Suppressor macrophage (primary cell): ENCODE measurements at places on chromosomes 7 and 10.

GRCh38 chr7:122651451-122651850 lies 47.5 kb downstream of the RNF133 start:
- no peak for DNase-seq

- peak; percentile 11 for DNase-seq
These were observed 36.6 kb upstream of the LRRC18 start for GRCh38 chr10:48976196-48976595.

DNA sequence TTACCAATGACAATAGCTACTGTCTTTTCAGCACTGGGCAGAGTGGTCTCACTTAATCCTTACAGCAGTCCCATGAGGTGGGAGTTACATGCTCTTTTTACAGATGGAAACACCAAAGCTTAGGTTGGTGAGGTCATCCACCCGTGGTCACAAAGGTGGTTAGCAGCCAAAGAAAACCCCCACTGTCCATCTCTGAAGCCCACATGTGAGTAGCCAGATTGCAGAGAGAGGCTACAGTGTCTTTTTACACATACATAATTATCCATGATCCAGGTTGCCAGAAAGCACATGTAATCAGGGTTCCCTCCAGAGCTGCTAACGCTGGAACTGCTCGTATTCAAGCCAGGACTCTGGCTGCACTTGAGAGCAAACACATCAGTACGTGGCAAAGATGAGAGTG lies 24.6 kb upstream of the ANKRD2 start:
- DNase-seq: no peak

DNA sequence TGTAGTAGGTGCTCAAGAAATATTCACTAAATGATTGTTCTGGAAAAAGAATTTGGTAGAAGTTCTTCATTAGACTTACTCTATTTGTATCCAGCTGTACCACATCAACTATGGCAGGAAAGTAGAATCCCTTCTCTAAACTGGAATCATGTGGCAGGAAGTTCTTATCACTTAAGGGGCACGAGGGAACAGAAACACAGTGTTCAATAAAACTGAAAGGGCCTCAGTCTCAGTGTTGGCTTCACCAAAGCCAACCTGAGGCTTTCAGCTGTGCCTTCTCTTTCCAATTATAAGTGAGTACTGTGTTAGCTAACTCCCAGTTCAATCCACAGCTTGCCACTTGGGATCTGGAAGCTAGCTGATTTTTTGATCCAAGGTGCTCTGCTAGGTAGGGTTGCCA lies 257.6 kb upstream of the LRGUK start:
- DNase-seq: no peak

- peak; percentile 65 for DNase-seq
These were observed 110.4 kb downstream of the CUX1 start for GRCh38 chr7:101927802-101928201.

- no peak for DNase-seq
These were observed 105.3 kb downstream of the PPP1R3A start for GRCh38 chr7:113813471-113813870.

DNA sequence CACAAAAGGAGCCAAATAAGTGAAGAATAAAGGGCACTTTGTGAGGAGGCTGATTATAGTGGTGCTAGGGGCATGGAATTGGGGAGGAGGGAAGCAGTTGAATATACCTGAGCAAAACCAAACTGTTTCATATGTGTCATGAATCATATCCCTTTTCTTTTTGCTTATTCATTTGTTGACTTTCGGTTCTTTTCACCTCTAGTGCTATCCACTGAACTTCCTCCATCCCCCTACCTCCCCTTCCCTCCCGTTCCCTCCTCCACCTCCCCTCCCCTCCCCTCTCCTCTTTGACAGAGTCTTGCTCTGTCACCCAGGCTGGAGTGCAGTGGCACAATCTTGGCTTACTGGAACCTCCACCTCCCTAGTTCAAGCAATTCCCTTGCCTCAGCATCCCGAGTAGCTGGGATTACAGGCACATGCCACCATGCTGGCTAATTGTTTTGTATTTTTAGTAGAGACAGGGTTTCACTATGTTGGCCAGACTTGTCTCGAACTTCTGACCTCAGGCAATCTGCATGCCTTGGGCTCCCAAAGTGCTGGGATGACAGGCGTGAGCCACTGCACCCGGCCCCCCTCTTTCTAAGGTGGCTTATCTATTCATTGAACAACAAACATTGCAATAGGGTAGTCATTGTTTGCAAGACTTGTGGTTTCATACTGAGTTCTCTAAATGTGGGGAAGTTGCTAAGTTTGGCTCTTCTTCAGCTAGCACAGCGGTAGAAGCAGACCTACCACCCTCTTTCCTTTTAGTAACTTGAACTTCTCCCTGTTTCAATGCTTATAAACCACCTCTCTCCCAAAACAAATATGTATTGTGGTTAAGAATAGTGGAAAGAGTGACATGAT lies 150.4 kb upstream of the PRPS1L1 start:
- peak; percentile 87 for DNase-seq

DNA sequence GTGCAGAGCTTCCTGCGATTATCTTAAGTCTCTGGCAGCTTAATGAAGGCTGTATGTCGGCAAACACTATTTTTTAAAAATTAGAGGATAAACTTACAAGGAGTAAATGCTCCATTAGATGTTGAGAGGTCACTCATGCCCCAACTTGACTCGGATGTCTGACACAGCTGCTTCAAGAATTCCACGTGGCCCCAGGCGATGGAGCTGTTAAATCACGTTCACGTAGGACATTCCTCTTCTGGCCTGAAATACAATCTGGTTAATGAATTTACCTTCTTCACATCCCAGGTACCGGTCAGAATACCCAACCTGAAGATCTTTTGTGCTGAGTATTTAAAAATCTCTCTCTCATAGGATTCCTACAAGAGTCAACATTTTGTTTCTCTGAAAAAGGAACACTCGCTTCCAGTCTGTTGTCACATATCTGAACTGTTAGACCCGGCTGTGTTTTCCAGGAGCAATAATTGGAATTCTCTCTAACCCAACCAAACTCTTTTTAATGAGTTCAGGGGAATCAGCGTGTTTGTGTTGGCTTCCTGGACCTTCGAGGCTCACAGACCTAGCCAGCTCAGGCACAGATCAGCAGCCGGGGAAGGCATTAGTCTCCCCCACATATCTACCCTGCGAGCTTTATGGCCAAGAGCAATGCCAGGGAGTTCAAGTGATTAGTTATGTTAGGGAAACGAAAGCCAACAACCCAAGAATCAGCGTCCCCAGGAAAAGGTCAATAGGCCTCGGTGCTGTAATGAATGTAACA lies 284.9 kb downstream of the FGFR2 start:
- no peak for DNase-seq

DNA sequence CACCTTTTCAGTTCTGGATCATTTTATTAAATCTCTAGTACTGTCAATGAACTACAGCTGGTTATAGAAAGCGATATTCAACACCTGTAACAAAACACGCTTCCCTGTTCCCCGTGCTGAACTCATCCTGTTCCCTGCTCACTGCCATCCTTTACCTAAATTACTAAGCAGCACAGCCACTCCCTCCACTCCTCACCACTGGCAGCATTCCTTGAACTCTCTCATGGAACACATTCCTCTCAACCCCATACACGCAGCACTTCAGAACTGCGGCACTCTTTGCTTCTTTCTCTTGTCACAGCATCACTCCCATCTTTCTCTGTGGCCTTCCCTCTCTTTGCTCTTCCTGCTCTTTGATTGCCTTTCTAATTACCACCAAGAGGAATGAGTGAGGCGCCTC lies 27.4 kb downstream of the RELN start:
- DNase-seq: no peak

- DNase-seq: no peak
These were observed 79.3 kb upstream of the IL6 start for GRCh38 chr7:22647451-22648257.

GRCh38 chr10:51384971-51385370 lies 310.7 kb downstream of the PRKG1 start:
- no peak for DNase-seq

DNA sequence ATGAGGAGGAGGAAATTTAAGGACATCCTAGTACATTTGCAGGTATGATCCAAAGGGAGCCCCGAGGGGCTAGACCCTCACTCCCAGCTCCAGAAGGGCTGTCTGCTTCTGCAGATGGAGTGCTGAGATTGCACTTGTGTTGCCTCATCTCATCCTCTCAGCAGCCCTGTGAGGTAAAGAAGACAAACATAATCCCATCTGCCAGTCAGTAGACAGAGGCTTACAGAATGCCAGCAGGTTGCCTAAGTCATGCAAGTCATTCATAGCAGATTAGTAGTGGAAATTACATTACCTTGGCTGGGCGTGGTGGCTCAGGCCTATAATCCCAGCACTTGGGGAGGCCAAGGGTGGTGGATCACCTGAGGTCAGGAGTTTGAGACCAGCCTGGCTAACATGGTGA lies 45.4 kb downstream of the BLVRA start:
- DNase-seq: no peak

GRCh38 chr10:112774210-112774609 lies 175.8 kb upstream of the TCF7L2 start:
- DNase-seq: no peak

GRCh38 chr10:86047588-86047987 lies 319.0 kb downstream of the GRID1 start:
- no peak for DNase-seq

- no peak for DNase-seq
These were observed 12.0 kb downstream of the CLCN1 start for GRCh38 chr7:143327903-143328302.

GRCh38 chr10:24958091-24958720 lies 5.8 kb upstream of the PRTFDC1 start:
- DNase-seq: peak; percentile 48

- DNase-seq: no peak
These were observed 176.6 kb downstream of the CTNNA3 start for GRCh38 chr10:67519434-67519833.

DNA sequence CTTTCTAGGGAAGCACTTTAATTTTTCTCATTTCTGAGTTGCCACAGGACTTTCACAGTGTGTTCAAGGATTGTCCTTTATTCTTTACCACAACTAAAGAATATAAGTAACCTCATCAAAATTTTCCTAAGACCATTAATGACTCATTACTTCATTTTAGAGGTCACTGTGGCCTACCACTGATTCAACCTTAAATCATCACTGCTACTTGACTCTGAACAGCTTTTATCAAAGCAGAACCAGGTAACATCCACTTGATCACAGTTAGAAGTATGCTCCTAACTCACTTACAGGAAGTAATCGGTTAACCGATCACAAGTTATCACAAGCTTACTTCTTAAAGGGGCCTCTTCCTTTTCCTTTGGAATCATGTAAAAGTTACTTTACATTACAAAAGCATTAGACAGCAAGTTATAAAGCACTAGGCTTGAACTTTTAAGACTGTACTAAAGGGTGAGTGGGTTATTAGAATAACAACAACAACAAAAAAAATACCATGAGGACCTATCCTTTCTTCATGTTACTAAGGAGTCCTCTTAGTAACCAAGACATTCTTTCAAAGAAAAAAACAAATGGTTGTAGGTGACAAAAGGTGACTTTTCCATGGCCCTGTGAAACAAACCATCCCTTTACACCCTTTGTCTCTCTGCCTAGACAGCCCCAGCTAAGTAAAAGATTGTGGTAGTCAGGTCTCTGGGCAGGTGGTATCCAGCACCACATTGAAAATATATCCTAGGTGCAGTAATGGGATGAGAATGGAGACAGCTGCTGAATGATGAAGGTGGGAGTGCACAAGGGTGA lies 40.0 kb upstream of the PDK4 start:
- no peak for DNase-seq

DNA sequence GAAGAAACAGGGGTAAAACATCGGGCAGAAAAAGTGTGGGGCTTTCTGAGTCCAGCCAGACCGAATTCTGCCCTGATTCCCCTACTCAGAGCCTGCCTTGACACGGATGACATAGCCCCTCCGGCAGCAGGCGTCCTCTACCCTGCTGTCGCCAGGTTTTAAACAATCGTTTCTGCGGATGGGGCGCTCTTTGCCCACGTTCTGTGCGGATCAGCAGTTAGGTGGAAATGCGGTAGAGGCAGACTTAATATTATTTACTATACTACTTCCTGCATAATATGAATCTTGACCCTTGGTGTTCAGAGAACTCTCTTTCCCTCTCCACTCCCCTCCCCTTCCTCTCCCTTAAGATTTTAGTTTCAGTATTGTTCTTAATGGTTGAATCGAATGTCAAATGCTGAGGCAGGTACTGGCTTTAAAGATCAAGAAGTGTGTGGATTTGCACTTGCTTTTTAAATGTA lies 2.4 kb downstream of the GATA3 start:
- DNase-seq: no peak

DNA sequence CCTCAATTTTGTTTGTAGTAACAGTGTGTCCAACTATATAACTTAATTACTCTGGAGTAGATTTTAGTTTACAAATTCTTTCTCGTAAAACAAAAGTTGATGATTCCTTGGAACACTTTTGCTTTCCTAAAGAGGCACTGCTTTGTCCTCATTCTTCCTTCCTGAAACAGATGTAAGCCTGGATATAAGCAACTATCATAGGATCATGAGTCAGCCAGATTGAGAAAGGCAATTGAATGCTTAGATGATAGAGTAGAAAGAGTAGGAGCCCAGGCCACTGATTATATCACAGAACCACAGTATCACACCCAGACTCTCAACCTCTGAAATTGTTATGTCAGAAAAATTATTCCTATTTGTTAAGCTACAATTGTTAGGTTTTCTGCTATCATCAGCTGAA lies 69.9 kb downstream of the TMEM106B start:
- peak; percentile 18 for DNase-seq

GRCh38 chr10:66910671-66911070 lies 15.2 kb upstream of the LRRTM3 start:
- no peak for DNase-seq

- DNase-seq: no peak
These were observed 11.2 kb upstream of the OPALIN start for GRCh38 chr10:96369890-96370583.
